Stimulated activated CD8-positive, alpha-beta memory T cell treated with anti-CD3 and anti-CD28 coated beads, Interleukin-2, amount 100 ng/mL, for 1 hour (primary cell): ENCODE measurements at places on chromosomes 5 and 9.

GRCh38 chr5:998246-999031 is 10.2 kb upstream of the NKD2 start:
- no peak for DNase-seq

- DNase-seq: no peak
Observed at GRCh38 chr5:106154280-106154716, 1516.4 kb downstream of the EFNA5 start.

- DNase-seq: no peak
Observed at GRCh38 chr5:138876811-138877210, 1.7 kb upstream of the LRRTM2 start.

GRCh38 chr5:59065554-59065953 is 482.7 kb downstream of the RAB3C start:
- no peak for DNase-seq

DNA sequence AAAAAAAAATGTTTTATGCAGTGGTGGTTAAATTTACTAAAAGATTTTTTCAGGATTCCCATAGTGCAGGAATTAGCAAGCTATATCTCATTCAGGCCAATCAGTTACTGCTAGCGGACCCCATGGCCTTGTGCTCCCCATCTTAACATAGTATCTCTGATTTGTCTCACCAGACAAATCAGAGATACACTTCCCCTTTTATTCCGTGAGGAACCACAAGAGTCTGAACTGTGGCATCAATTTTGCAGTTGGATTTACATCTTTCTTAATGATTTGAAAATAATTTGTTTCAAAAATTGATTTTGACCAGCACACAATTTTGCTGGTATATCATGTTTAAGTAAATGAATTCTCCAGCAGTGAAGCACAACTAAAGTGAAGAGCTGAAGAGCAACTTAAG is 17.9 kb downstream of the ITGA1 start:
- no peak for DNase-seq

- no peak for DNase-seq
Observed at GRCh38 chr5:153969563-153969895, 69.2 kb downstream of the FAM114A2 start.

GRCh38 chr9:137255448-137256114 is 454 bp downstream of the NELFB start:
- DNase-seq: peak; percentile 14

- no peak for DNase-seq
Observed at GRCh38 chr5:43774881-43775399, 172.0 kb downstream of the NNT start.

DNA sequence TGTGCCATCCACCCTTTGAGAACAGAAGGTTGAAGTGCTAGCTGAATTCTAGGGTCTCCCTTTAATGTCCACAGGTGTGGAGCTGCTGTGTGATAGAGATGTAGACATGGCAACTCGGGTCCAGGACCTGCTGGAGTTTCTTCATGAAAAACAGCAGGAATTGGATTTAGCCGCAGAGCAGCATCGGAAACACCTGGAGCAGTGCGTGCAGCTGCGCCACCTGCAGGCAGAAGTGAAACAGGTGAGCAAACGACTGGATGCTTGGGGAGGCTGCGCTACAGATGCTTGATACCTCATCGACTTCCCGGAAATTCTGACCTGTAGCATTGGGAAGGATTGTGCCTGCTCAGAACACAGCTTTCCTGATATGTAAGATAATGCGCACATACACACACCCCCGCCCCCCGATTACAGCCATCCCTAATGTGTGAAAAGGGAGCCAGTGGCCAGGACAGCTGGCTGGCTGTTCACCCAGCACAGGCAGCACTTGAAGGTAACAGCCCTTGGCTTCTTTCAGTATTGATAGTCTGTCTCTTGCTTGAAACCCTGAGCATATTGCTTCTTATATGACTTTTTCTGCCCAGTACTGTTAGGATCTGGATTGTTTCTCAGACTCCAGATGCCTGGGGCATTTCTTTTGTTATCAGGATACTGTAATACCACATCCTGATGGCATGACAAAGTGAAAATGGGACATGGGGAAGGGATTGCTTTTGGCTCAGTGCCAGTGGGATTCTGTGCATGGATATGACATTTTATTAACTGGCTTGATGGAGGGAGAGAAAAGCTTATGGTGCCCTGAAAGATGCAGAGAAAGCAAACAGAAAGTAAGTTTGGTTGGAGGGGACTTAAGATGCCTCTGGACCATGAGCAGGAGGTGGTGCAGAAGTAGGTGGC is 216.8 kb upstream of the OTULINL start:
- DNase-seq: no peak

- DNase-seq: no peak
Observed at GRCh38 chr9:115133649-115134048, 15.7 kb upstream of the TNC start.

DNA sequence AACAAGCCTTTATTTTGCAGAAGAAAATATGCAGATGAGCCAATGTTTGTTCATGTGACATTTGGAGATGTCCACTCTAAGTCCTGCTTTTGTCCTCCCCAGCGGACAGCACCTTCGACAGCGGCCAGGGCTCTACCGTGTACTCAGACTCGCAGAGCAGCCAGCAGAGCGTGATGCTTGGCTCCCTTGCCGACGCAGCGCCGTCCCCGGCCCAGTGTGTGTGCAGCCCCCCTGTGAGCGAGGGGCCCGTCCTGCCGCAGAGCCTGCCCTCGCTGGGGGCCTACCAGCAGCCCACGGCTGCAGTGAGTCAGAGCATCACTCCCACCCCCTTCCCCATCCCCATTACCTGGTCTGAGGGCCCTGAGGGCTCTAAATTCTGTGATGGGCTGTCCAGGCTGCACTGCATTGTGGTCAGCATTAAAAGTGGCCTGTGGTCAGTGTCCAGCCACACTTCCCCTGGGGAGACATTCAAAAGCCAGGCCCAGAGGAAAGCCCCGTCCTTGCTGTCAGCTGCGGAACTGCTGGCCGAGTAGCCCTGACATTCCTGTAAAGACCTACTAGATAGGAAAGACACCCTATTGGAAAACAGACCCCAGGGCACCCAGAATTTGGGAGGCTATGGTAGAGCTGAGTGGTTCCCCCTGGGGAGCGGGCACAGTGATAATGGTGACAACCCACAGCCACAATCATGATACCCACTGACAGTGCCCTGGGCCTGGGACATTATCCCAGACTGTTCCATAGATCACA is 69.0 kb downstream of the WNK2 start:
- no peak for DNase-seq

GRCh38 chr5:156934450-156935211 is 28.4 kb downstream of the TIMD4 start:
- peak; percentile 16 for DNase-seq

DNA sequence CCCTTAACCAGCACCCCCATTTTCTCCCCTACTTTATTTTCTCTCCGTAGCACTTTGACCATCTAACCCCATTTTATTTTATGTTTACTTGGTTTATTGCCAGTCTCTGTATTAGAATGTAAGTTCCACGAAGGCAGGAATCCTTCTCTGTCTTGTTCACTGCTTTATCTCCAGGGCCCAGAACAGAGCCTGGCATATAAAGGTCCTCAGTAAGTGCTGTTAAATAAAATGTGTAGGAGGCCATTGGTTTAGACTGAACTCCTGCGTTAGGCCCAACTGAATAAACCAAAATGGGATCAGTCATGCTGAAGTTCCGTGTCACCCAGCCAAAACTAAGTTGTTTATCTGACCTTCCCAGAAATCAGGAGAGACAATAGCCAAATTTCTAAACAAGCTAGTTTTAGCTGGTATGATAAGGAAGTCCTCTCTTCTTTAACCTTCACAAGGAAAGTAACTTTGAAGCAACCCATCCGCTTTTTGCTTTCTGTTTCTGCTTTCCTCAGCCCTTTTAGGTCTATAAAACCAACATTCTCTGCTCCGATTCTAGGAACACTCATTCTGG is 29.0 kb upstream of the CCNJL start:
- no peak for DNase-seq

GRCh38 chr9:35517131-35517530 is 27.2 kb downstream of the RUSC2 start:
- no peak for DNase-seq
